ENCODE measurements at places on chromosomes 3 and 15.

DNA sequence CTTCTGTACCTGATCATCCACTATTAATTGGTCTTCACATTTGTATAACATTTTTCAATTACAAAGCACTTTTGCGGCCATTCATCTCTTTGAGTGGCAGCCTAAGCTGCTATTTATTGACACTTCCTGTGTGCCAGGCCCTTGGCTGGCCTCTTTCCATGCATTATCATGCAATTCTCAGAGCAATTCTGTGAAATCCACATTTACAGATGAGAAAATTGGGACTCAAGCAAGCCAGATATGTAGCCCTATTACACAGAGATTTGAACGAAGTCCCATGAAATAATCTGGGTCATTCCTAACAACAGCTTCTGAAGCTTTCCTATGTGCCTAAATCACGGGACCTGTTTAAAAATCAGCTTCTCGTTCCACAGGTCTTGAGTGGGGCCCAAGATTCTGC, 17.4 kb downstream of the SLC6A1 start:
- DNase-seq, result no peak

DNA sequence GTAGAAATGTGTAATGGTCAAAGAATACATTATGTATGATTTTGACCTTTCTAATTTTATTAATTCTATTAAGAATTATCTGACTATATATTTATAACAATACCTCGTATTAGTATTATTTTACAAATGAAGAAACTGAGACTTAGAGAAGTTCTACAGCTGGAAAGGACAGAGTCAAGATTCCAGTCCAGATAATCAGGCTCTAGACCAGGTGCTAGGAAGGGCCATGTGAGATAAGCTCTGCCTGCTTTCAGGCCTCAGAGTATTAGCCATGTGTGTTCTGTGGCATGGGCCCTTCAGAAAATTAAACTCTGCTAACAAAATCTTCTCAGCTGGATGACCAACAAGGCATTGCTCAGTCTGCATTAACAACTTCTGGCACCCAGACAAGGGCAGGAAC, 87.5 kb downstream of the CD200R1L start:
- no peak for DNase-seq

DNA sequence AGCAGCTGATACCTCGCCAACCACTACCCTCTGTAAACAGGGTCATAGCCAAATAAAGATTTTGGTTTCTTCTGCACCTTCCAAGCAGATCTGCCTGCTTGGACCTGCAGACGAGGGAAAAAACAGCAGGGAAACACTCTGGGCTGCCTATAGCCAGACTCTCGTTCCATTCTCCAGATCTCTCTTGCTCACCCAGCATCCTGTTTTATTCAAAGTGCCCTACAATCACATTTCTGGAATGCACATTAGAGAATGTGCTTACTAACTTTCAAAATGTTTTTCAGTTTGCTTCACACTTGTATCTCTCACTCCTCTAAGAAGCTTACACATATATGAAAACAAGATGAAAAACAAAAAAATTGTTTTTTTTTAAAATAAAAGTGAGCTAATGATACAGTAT, 71.4 kb downstream of the MLH1 start:
- DNase-seq, result no peak

GRCh38 chr3:124763206-124763605, 33.0 kb downstream of the UMPS start:
- DNase-seq, result no peak

DNA sequence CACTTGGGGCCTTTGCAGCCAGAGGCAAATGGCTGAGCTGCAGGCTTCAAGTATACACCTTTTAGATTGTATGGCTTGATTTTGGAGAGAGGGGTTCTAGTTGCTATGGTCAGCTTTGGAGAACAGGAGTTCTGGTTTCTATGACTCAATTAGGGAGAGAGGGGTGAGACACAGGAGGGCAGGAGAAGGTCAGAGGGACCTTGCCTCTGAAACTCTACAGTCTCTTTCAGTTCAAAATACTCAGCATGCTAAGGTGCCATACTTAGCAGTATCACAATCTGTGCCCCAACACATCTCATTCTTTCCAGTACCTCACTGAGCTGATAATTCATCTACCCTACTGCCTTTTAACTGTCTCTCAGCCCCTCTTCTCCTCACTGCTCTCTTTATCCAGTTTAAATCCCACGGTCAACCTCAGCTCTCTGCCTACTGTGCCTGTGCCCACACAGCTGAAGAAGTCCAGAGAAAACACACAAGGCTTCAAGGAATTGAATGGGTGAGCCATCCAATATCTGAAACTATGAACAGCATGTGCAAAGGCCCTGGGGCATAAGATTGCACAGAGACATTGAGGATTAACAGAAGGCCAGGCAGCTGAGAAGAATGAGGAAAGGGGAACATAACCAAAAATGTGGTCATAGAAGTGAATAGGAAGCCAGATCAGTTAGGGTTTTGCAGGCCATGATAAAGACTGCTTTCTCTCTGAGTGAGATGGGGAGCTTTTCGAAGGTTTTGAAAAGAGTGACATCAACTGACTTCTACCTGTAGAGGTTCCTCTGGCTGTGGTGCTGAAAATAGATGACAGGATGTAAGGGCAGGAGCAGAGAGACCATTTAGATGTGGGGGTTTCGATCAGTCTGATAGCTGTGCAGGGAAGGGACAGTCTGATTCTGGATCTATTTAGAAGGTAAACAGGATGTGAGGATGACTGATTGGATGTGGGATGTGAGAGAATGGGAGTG, 54.5 kb upstream of the C3orf80 start:
- DNase-seq, result no peak

GRCh38 chr3:156630773-156631093, 43.7 kb upstream of the TIPARP start:
- no peak for DNase-seq

- DNase-seq, result no peak
These were observed 15.8 kb downstream of the CHD2 start for GRCh38 chr15:92915766-92916435.

GRCh38 chr3:97684490-97684889, 80.1 kb upstream of the ARL6 start:
- DNase-seq, result no peak

DNA sequence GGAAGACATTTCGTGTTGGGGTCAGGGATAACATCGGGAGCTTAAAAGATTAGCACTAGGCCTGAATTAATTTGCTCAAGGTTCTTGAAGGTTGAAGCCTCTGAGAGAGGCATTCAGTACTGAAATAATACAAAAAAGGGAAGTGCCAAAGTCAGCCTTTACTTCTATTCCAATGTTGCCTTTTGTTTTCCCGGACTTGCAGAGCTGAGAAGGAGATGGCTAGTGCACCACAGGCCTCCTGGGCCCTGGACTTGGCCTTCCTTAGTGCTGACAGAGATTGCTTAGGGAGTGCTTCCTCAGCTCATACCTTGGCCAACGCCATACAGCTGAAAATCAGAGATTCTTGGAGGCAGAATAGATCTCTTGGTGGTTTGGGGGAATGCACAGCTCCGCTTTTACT, 333.6 kb upstream of the TBL1XR1 start:
- no peak for DNase-seq

- DNase-seq, result no peak
These were observed 22.2 kb upstream of the GMPPB start for GRCh38 chr3:49745986-49746385.

GRCh38 chr3:100096866-100097265, 17.4 kb downstream of the FILIP1L start:
- no peak for DNase-seq

GRCh38 chr3:50604628-50605588, 6.7 kb downstream of the CISH start:
- DNase-seq, result peak; percentile 54

DNA sequence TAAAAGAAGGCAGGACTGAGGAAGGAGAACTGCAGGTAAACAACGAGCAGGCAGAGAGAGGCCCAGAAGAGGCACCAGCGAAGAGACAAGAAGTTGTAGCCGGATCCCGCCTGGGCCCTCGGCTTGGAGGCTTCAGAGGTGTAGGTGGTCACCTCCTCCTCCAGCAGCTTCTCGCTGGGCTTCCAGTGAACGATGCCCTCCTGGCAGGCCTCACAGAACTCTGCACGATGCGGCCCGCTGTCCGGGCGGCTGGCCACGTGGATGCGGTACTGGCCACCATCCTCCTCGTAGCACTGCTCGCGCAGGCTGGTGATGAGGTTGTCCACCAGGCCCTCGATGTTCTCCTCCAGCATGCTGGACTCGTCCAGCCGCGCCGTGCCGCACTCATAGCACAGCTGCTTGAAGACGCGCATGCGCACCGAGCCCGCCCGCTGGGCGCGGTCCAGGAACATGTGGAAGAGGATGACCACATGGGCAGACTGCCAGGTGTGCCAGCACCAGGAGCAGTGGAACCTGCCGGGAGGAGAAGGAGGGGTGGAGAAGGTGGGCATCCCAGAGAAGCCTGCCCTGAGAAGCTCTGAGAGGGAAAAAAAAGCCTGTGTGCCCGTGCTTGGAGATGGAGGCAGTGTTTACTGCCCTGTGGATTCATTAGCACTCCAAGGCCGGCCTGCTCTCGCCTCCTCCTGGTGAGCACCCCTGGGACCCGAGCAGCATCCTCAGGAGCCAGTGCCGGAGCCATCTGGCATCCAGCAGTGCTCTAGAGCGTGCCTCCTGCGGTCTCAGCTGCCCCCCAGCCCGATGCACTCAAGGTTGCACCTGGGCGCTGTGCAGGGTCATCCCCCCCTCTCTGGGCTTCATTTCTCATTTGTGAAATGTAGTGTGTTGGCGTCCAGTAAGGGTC, 3.6 kb downstream of the RTP2 start:
- DNase-seq, result no peak

DNA sequence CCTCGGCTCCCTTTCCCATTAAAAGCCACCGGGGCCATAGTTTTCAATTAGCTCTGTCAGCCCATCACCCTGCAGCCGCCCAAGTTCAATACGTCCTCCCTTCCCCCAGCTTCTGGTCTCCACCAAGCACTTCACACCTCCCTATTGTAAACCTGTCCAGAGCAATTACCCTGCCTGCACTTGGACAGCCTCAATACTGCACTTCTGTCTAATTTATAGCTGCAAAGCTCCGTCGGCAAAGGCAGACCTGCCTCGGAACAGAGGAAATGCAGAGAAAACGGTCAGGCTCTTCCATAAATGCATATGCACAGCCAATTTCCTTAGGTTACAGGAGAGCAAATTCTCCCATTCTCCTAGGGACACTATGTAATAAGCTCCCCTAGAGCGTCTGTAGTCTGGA, 21.9 kb downstream of the LRIG1 start:
- DNase-seq, result no peak

DNA sequence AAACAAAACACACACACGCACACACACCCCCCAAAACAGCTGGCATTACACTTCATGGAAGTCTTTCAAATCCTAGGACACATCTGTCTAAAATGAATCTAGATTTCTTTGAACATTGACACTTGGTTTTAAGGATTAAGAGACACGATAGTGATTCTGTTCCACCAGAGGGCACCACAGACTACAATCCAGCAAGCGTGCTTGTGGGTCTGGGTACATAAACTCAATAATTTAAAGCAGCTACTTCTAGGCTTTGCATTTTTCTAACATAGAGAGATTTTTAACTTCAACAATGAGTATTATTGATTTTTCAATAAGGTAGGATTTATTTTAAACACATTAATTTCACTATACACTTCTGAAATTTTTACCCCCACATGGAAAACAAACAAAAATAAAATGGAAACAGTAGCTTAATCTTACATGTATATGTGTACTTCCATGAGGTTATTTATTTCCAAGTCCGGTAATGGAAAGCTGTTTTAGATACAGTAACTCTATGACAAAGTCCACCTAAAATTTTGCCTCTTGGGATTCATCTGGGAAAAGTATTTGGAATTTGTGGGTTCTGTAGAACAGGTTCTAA, 564.0 kb upstream of the TGFBR2 start:
- peak; percentile 77 for DNase-seq

DNA sequence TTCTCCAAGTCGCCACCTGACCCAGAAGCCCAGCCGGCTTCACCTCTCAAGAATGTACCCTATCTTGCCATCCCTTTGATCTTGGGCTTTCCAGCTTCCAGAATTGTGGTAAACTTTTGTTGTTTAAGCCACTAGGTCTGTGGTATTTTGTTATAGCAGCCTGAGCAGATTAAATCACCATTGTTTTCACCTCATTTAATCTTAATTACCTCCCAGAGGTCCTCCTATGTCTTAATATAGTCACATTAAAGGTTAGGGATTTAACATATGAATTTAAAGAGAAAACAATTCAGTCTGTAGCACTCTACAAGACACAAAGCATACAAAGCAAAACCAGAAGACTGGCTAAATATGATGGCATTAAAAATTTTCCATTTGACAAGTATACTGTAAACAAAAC, 123.4 kb upstream of the CADM2 start:
- DNase-seq, result no peak

GRCh38 chr15:99347574-99347973, 96.3 kb downstream of the LRRC28 start:
- DNase-seq, result no peak

DNA sequence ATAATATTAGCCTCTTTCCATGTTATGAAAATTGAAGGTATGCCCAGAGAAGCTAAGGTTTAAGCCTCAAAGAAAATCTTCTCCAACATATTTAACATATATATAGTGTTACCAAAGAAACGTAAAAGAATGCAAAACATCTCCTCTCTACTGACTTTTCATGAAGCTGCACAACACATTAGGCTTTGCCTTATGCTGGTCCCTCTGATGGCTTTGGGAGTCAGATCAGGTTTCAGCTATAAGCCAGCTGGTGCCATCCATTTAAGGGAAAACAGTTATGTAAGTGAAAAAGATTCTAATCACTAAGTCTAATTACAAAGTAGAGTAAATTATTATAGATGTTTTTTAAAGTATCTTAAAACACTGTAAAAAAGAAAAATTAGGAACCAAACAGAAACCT, 410.5 kb downstream of the LSAMP start:
- DNase-seq, result no peak

GRCh38 chr3:144128108-144128892, 156.7 kb downstream of the DIPK2A start:
- DNase-seq, result no peak

- no peak for DNase-seq
These were observed 18.3 kb downstream of the CPB1 start for GRCh38 chr3:148845756-148846395.

DNA sequence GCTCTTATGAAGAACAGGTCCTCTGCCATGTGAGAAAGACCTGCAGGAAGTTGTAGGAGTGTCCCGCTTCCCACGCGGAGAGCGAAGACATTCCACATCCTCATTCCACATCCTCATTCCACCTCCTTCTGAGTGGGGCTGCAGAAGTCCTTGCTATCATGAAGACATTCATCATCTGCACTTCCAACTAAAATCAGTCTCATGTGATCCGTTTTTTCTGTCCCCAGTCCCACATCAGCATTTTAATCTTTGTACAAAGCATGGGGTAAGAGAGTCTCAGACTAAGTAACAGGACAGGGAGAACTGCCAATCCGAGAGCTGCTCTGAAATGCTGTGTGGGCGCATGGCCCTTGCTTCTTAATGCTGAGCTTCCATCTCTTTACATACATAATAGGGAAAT, 227.2 kb downstream of the RSRC1 start:
- DNase-seq, result peak; percentile 86

DNA sequence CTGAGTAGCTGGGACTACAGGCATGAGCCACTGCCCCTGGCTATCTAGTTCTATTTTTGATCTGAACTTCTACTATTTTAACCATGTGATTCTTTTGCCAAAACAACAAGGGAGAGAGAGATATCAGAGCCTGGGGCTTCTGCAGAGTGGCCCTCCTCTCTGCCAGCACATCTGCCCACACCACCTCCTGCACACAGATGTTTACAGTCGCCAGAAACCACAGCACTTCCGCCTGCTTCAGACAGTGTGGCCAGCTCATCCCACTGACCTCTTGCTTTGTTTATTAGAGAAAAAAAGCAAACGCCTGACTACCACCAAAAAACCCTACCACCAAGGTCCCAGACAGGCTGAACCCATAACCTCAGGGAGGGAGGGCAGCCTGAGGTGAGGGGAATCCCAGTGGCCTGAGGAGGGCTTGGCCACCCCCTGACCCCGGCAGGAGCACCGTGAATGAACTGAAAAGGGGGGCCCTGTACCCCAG, 85.9 kb upstream of the ABHD2 start:
- DNase-seq, result peak; percentile 91

Measured in suppressor macrophage (primary cell).